ENCODE measurements at places on chromosomes 7 and 10.

DNA sequence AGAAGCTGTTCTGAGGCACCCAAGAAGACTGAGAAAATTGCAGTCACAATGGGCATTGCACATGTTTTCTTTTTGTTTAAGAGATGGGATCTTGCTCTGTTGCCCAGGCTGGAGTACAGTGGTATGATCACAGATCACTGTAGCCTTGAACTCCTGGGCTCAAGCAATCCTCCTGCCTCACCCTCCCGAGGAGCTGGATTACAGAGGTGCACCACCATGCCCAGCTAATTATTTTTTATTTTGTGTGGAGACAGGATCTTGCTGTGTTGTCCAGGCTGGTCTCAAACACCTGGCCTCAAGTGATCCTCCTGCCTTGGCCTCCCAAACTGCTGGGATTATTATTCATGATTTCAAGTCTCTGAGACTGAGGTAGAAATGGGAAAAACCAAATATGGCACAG lies 168.7 kb downstream of the PIP4K2A start:
- no peak for DNase-seq

GRCh38 chr7:31071645-31072029 lies 19.5 kb downstream of the ADCYAP1R1 start:
- DNase-seq, result no peak

DNA sequence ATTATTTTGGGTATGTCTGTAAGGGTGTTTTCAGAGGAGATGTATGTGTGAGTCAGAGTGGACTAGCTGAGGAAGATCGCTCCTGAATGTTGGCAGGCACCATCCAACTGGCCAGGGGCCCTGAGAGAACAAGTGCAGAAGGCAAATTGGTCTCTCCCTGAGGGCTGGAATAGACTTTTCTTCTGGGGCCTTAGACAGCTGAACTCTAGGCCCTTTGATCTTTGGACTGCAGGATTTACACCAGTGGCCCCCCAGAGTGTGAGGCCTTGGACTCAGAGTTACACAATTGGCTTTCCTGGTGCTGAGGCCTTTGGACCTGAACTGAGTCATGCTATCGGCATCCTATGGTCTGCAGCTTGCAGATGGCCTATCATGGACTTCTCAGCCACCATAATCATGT lies 217.2 kb downstream of the REEP3 start:
- no peak for DNase-seq

- DNase-seq, result no peak
Measured at GRCh38 chr10:102550636-102551210, 47.0 kb downstream of the SUFU start.

DNA sequence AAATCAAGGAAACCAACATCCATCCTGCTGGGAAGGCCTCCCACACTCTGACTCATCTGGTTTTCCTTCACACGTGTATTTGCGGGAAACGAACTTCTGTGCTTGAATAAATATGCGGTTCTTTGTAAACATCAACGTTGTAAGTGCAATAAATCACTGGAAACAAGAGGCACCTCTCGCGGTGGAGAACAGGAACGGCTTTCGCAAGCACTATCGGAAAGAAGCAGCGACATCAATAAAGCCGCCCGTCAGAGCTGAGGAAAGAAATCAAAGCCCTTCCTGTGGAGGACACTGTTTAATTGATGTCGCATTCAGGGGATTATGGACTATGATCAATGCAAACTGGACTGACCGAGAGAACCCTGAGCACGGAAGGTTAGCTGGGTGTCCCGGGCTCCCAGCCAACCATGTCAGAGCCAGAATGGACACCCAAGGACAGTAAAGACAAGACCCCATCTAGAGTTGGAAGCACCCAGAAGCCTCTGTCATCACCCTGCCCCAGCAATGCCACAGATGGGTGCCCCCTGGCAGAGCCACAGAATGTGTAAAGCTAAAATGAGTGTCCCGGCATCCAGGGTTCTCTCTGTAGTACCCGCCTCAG lies 37.6 kb downstream of the OAT start:
- no peak for DNase-seq

- DNase-seq, result no peak
Measured at GRCh38 chr10:112421731-112422130, 25.0 kb downstream of the ZDHHC6 start.
